ENCODE measurements at places on chromosomes 2 and 18. TPM values are rescaled to one million over a fixed set of nuclear protein-coding genes. Genes with fewer than 3 reads are reported as not detected.

Gene ANKRD23
- 8.4 TPM for total RNA-seq

Gene DPP10
- not detected for total RNA-seq

Gene APCDD1
- 75.8 TPM for total RNA-seq

Gene CD207
- not detected for total RNA-seq

Gene KIAA2012
- not detected for total RNA-seq

Gene AQP12B
- not detected for total RNA-seq

Gene MAL
- total RNA-seq = not detected

Gene MBD1
- total RNA-seq = 103 TPM

Gene LIMS4
- 24.6 TPM for total RNA-seq

Gene GULP1
- 64.0 TPM for total RNA-seq

Gene SPEG
- 455 TPM for total RNA-seq

Gene CENPA
- total RNA-seq = not detected

Gene RBMS1
- 179 TPM for total RNA-seq

Gene OXER1
- 5.8 TPM for total RNA-seq

Gene AQP12A
- not detected for total RNA-seq

Gene LTBP1
- total RNA-seq = 584 TPM

Gene AGBL5
- total RNA-seq = 10.8 TPM

Gene KIF5C
- total RNA-seq = 4.5 TPM

Gene LHCGR
- not detected for total RNA-seq

Gene CPLX4
- not detected for total RNA-seq

Gene AFF3
- total RNA-seq = 9.9 TPM

Gene UGT1A10
- not detected for total RNA-seq

Data from thoracic aorta (tissue), 2 donors.